Camera-type eye (tissue), 1 donor: ENCODE measurements at places on chromosomes 5 and 9. TPM values are rescaled to one million over a fixed set of nuclear protein-coding genes. Genes with fewer than 3 reads are reported as not detected.

Gene DCAF12
- 40.1 TPM for total RNA-seq

Gene CCL27
- not detected for total RNA-seq

Gene HAVCR2
- 1.8 TPM for total RNA-seq

Gene CTXN3
- total RNA-seq = 4.0 TPM

Gene TRPM6
- total RNA-seq = 0.44 TPM

Gene UGT3A1
- total RNA-seq = 1.4 TPM

Gene F2R
- total RNA-seq = 35.1 TPM

Gene HRCT1
- not detected for total RNA-seq

Gene CD72
- total RNA-seq = 2.5 TPM

Gene IL31RA
- total RNA-seq = 1.0 TPM

Gene PCDHGA10
- 15.6 TPM for total RNA-seq

Gene TNFAIP8
- 20.5 TPM for total RNA-seq

Gene CCDC180
- 19.9 TPM for total RNA-seq

Gene STXBP1
- 237 TPM for total RNA-seq

Gene RC3H2
- total RNA-seq = 77.6 TPM

Gene CDH6
- 36.2 TPM for total RNA-seq

Gene OTULINL
- 12.1 TPM for total RNA-seq

Gene PCDHGB1
- 10.9 TPM for total RNA-seq

Gene PCDHGA7
- total RNA-seq = 11.2 TPM

Gene STPG3
- not detected for total RNA-seq

Gene PCDHB5
- total RNA-seq = 8.4 TPM

Gene ALDH1A1
- 131 TPM for total RNA-seq

Gene HMMR
- 8.6 TPM for total RNA-seq

Gene EPB41L4B
- 8.9 TPM for total RNA-seq

Gene NUTM2G
- not detected for total RNA-seq

Gene VCAN
- 308 TPM for total RNA-seq

Gene SLC4A9
- not detected for total RNA-seq

Gene PCDHB8
- total RNA-seq = 3.4 TPM

Gene SLC34A1
- not detected for total RNA-seq

Gene PCDHA1
- total RNA-seq = 0.71 TPM

Gene ZBTB26
- total RNA-seq = 18.4 TPM

Gene MYMK
- total RNA-seq = 2.1 TPM

Gene SMIM3
- 7.3 TPM for total RNA-seq

Gene NRG2
- total RNA-seq = 5.2 TPM

Gene TNFSF8
- 0.16 TPM for total RNA-seq

Gene ARRDC1
- total RNA-seq = 27.5 TPM
